ENCODE measurements at places on chromosomes 7 and 10.

- no peak for DNase-seq
Observed at GRCh38 chr7:106216517-106216922, 68.3 kb downstream of the NAMPT start.

DNA sequence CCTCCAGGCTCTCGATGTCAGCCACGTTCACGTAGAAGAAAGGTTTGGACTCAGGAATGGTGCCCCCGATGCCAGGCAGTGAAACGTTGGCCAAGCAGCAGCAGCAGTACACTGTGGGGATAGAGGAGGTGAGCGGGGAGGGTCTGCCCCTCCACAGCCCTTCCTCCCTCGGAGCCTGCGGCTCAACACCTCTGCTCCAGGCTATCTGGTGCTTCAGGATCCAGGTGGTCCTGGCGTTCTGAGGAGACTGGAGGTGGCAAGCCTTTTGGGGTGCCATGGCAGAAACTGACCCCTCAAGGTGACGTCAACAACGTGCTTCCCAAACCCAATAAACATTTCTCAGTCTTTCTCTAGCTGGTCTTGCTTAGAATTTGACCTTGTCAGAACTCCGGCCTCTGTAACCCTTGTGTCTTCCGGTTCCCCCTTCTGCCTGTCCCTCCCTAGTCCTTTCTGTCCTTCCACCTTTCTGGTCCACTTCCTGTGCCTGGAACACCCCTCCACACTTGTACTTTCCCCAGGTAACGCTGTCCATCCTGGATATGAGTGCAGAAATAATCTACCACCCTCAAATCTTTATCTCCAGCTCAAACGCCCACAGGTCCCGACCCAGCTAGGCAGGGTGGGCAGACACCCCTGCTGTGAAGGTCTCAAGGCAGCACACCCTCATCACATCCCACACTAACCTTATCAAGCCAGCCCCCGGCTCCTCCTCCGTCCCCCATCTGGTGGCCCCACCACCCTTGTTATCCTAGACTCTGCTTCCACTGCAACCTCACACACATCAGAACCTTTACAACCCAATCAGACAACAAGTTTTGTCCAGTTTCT, 36.5 kb downstream of the DENND11 start:
- DNase-seq = no peak

DNA sequence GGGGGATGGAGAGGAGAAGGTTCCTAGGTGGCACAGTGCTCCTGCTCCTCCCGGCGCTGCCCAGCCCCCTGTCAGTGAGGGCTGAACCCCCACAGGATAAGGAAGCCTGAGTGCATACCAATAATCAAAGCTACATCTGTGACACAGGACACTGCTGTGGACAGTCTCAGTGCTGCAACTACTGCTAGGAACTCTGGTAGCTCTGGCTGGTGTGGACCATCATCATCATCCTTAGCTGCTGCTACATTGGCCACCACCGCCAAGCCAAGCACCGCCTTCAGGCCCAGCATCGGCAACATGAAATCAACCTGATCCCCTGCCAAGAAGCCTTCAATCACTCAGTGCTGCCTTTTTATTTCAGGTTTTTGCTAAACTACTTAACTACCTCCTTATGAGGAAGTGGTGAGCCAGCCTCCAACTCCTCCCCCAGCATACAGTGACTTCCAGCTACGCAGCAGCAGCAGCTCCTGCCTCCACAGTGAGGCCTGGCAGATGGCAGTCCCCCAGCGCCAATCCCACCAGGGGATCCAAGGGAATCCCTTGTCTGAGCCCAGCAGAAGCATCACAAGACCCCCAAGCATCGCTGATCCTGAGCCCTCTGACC, 32.1 kb upstream of the SLC26A4 start:
- no peak for DNase-seq

DNA sequence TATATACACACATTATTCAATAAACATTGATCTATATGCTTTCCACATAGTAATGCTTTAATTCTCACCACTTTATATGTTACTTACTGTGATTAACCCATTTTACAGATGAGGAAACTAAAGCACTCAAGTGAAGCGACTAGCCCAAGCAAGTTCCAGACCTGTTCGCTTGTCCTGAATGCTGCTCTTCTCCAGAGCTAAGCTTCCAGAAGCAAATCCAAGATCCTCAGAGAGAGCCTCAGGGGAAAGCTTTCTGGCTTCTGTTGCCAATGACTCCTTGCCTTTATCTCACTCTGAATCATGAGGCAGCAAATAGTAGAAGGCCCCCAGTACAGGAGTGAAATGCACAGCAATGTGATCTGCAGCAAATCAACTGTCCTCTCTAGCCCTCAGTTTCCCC, 32.2 kb downstream of the XPNPEP1 start:
- no peak for DNase-seq

- DNase-seq = no peak
Observed at GRCh38 chr10:113480851-113481502, 71.9 kb upstream of the HABP2 start.

DNA sequence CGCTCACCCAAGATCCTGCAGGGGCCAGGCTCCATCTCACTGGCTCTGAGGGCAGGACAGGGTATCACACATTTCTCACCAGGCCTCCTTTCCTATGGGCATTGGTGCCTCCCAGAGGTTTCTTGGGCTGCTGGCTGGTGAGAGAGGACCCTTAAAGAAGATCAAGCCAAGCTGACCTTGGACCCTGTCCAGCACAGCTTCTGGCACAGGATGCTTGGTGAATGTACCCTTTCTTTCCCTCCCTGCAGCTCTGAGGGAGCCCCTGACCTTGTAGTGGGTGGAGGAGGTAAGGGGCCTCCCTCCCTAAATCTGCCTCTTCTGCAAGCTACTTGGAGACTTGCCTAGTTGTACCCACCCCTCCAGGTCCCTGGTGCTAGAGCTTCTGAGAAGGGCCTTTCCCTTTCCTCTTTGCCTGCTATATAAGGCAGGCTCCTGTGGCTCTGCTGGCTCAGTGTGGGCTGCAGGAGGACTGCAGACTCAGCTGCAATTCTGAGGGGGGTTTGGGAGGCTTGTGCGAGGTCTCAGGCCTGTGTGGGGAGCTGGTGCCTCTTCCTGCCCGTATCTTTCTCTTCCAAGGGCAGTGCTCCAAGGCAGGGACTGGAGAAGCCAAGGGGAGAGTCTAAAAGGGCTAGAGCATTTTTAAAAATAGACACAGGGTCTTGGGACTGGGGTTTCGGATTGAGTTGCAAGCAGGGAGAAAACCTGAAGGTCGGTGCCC, 11.7 kb upstream of the TRIM8 start:
- DNase-seq = no peak

DNA sequence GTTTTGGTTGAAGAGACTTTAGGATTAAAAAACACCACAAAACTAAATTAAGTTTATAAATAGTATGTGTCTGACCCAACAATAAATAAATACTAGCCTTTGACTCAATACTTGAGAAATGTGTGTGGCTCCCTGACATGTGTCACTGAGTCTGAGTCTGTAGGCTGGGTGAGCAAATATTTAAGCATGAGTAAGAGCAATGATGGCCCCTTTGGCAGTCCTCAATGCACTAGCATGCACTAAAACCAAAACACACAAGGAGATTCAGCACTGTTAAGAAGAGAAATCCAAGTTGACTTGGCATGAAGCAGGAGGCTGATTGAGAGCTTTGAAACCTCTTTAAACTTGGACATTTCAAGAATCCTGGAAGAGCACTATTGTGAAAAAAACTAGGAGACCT, 37.1 kb downstream of the CCDC71L start:
- DNase-seq = no peak

GRCh38 chr10:58175990-58176900, 91.4 kb downstream of the IPMK start:
- no peak for DNase-seq

DNA sequence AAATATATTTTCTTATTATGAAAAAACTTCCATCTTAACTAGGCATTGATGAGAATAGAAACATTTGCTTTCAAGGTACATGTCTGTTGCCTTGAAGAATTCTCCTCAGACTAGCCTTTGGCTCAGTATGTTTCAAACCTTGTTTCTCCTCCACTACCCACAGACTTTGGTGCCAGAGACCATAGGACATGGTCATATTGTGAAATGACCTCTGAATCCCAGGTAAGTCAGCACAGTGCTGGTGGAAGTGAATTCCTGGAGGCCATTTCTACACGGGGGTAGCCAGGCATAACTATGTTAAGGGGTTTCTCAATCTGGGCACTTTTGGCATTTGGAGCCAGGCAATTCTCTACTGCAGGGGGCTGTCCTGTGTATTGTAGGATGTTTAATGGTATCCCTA, 112.3 kb upstream of the FAM133B start:
- DNase-seq = no peak

DNA sequence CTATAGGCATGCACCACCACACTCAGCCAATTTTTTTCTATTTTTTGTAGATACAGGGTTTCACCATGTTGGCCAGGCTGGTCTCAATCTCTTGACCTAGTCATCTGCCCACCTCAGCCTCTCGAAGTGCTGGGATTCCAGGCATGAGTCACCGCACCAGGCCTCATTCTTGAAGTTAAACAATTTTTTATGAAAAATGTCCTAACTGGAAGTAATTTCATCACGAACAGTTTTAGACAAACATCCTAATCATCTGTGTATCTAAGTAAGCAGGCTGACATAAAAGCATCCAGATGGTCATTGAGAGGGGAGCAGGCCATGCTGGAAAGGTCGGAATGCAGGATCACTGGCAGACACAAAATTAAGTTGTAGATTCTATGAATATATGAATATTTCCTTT, 269.1 kb downstream of the ZMYND11 start:
- DNase-seq = no peak

DNA sequence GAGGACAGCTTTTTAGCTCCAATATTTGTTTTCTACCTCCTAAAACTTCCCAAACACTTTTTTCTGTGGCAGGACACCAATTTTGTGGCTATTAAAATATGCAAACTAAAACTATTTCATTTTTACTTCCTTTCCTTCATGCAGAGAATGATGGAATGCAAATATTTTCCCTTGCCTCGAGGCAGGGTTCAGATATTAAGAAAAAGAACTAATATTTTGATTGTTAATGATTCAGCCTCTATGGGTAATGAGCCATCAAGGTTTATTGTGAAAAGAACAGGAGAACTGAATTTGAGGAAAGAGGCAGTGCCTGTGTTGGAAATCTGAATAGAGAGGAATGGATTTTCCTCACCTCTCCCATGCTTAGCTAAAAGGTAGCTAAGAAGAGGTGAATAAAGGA, 43.1 kb upstream of the CASD1 start:
- DNase-seq = no peak

GRCh38 chr7:102068846-102069245, 217.8 kb upstream of the SH2B2 start:
- no peak for DNase-seq

DNA sequence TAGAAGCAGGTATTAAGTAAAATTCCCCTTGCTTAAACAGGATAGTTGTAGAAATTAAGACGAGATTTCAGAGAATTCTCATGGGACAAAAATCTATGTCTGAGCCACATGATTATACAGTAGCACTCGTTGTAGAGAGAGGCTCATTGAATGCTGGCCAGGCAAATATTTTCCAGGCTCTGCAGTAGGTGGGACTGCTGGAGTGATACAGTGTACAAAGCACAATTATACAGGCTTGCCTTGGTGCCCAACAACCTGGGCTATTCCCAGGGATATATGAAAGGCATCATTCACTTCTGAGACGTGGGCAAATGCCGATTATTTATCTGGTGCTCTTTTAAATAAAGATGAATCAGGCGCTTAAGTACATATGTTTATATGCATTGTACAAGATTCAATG, 380.6 kb downstream of the PHTF2 start:
- DNase-seq = no peak

DNA sequence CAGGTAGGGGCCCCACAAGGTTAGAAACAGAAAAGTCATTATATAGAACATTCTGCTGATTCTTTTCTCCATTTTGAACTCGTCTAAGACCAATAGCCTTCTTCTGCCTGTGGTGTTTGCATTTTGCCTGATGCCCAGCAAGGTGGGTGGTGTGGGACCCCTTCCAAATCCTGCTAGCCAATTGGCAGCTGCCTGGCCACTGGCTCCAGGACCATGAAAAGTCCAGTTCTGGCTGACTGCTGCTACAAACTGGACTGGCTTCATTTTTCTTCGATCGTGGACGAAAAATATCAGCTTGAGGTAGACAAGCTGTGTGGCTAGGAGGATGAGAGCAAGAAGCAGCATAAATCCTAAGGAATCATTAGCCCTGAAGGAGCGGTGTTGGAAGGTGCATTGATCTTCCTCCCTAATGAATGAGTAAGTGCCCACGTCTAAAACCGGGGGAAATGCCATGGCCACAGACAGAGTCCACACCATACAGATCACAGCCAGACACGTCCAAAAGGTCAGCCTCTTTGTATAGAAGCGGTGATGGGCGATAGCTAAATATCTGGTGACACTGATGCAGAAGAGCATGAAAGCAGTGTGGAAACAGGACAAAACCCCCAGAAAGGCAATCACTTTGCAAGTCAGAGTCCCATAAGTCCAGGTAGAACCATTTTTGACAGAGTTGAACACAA, 2.7 kb downstream of the GPR85 start:
- DNase-seq = no peak

DNA sequence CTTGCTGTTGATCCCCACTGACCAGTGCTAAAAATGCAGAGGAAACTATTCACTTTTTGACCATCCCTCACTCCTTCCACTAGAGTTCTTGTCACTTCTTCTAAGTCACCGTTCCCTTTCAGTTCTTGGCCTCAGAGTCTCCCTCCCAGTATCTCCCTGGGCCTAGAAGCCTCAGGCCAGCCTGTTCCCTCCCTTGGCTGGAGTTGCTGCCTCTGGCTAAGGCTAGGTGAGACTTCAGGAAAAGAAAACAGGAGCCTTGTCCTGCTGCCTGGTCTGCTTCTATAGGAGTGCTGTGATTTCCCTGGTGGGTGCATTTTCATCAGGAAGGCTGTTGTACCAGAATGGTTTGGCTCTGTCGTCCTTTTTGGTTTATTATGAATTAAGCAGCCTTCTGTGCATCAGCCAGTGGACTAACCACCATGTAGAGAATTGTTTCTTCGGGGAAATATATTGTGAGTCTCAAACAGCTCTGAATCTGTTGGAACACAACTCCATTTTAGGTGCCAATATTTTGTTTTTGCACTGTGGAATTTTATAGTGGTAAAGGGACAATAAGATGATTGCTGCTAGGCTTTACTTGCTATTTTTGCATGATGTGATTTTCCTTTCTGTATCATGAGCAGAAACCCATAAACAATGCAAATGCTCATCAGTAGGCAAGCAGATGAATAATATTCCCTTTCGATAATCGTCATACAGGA, 233.4 kb upstream of the FZD1 start:
- DNase-seq = no peak

DNA sequence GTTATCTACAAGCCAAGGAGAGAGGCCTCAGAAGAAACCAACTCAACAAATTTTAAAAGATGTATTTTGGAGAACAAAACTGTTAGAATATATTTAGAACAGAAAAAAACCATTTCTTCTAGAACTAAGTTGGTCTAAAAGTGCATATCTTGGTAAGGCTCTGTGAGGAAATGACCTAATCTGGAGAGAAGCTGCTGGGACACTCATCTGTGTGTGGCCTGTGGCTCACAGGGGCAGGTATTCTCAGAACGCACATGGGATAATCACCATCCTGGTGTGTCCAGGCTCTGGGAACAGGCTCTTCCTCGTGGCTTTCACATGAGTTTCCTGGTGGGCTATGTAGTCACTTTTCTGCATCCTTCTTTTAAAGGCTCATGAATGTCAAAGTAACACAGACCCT, 38.1 kb upstream of the PRSS1 start:
- DNase-seq = no peak
